NCI-H446 treated with DMSO at 0.1 percent for 48 hours (cell line): ENCODE measurements at places on chromosomes 16 and 17.

DNA sequence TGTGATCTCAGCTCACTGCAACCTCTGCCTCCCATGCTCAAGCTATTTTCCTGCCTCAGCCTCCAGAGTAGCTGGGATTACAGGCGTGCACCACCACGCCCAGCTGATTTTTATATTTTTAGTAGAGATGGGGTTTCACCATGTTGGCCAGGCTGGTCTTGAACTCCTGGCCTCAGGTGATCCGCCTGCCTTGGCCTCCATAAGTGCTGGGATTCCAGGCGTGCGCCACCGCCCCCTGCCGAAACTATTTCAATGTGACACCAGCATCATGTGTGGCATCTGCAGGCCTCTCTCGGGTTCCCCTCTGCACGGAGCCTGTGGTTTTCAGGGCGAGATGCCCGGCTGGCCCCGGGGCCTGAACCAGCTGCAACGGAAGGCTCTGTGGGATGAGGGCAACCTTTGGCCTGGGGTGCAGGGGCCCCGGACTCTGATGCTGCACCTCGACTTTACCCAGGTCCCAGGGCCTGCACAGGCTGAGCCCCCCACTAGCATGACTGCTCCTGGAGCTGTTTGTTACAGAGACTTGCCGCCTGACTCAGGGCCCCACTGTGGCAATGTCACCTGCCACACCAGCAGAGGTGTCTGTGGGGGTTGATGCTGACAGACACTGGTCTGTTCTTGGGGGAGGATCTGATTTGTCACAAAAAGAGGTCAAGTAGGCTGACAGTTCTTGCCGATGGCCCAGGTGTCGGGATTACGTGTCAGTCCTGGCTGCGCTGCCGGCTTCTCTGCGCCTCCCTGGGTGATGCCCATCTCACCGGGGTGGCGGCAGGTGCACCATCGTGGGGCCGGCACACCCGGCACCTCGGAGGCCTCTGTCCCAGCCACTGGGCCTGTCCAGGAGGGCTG is 8.6 kb upstream of the TEX19 start:
- DNase-seq: no peak

- DNase-seq: no peak
These were observed 148.7 kb upstream of the ZFHX3 start for GRCh38 chr16:73196670-73197069.

GRCh38 chr16:51655249-51655648 is 504.2 kb upstream of the SALL1 start:
- DNase-seq: no peak

DNA sequence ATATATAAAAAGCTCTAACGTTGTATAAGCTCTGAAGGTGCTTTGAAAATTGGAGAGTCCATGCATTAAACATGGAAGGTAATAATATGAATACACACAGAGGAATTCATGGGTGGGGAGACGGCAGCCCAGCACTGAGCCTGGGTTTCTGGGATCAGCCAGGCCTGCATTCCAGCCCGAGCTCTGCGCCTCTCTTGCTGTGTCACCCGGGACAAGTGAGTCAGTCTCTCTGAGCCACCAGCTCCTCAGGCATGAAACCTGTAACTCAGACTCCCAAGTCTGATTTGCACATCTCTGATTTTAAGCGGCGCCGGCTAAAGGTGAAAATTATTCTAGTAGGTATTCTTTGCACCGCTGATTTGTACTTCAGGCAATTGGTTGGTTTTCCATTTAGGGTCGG is 238.8 kb downstream of the MRTFB start:
- DNase-seq: no peak

DNA sequence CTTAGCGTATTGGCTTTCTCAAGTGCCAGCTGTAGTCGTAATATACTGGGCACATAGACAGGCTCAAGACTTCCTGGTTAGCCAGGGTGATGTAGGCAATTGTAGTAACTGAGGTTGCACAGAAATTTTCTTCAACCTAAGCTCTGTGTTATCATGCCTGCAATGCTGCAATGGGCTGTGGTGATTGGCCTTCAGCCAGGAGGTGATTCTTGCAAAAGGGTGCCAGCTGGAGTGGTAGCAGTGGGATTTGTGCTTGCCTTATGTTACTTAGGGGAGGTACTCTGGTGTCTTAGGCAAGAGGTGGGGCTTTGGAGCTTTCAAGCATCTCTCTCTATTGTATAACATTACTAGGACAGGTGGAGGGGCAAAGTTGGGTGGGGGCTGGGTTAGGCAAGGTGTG is 495.1 kb downstream of the CDH11 start:
- DNase-seq: peak; percentile 83

DNA sequence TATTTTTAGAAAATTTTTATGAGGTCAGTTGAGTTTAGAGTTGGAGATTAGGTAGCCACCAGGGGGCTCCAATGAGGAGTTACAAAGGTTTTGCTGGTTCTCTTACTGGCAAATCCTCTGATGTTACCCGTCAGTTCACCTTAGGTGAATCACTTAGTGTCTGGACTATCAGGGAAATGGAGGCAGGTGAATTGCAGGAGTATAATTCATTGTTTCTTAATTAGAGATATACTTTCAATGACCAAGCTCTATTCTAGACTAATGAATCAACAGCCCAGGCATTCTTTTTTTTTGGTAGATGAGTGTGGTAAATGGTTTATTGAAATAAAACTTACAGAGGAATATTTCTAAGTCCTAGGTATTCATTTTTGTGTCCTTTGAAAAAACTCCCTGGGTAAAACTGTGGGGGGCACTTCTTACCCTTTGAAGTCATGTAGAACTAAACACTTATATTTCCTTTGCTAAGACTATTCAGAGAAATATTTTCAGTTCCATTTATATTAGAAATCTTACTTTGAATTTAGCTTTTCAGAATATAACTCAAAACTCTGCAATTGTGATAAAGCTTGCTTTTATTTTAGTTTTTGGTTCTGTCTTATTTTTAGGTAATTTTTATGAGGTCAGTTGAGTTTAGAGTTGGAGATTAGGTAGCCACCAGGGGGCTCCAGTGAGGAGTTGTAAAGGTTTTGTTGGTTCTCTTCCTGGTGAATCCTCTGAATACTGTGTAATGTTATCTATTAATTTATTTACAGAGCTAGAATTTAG is 17.7 kb downstream of the PSMD11 start:
- DNase-seq: peak; percentile 7

DNA sequence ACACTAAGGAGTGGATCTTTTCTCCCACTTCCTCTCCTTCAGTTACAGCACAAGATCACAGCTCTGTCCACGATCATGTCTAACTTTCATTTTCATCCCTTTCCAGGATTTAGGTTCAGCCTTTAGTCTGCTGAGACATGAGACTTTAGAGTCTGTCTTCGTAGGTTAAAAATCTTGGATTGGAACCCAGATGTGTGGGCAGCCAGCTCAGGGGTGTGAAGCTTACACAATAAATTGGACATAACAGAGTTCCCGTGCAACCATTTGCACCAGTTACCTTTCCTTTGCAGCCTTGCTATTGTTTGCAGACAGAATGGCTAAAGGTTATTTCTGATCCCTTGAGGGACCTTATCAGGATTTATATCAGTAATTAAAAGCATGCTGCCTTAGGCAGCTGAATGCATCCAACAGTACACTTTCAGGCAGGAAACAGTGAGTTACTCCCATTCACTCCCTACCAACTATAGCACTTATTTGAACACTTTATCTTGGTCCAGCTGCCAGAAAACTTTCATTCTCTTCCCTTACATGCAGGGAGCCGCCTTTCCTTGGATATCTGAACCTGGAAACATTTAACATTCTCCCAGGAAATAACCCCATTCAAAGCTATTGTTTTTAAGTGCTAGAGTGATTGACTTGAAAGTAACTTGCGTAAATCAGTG is 87.3 kb downstream of the TMEM100 start:
- no peak for DNase-seq

GRCh38 chr16:57635266-57636097 is 7.1 kb downstream of the ADGRG1 start:
- DNase-seq: no peak

DNA sequence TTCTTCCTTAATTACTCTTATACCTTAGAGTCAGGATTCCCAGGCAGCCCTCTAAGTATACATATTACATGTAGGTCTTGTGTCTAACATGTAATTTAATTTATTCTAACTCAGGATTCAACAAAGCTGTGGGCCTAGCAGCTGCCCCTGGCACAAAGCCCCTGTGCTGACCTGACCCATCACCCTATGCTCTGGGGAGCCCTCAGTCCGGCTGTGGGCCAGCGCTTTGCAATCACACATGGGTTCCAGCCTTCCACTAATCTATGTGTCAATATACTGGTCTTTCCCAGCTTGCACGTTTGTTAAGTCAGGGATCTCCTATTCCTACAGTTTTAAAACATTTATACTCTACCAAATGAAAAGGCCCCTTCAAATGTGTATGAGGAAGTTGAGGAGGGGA is 62.7 kb upstream of the SREBF1 start:
- no peak for DNase-seq

- DNase-seq: peak; percentile 67
These were observed 22.9 kb downstream of the PRCD start for GRCh38 chr17:76562734-76563148.

DNA sequence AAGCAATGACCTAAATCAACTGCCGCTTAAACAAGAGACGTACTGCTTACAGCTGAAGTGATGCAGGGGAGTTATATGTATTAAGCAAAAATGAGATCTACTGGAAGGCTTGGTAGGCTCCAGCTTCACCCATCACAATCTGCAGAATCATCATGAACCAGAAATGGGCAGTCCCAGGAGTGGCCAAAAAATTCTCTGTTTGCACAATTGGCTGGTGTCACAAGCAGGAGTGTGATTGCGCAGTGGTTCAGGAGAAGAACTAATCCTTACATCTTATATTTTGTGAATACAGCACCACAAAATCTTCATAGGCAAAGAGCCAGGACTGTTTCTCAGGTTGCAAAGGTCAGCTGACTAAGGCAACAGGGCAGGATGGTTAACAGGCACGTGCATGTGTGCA is 75.9 kb downstream of the CES1 start:
- DNase-seq: no peak

- DNase-seq: no peak
These were observed 7.7 kb downstream of the ITGAM start for GRCh38 chr16:31267332-31268032.

DNA sequence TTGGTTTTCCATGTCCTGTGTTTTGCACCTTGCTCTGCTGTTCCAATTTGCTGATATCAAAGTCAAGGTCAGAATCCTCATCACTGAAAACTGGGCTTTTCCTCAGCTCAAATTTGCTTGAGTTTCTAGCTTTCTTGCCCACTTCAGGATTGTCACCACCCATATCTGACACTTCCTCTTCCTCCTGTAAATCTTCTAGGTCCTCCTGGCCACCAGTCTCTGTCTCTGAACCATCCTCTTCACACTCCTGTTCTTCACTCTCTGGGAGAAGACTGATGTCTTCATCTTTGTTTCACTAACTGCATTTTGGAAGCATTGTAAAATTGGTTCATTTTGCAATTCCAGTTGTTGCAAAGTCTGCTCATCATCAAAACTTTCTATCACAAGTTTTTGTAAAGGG is 63.4 kb upstream of the RBL2 start:
- no peak for DNase-seq

GRCh38 chr17:42781639-42782165 is 1.3 kb downstream of the WNK4 start:
- no peak for DNase-seq

DNA sequence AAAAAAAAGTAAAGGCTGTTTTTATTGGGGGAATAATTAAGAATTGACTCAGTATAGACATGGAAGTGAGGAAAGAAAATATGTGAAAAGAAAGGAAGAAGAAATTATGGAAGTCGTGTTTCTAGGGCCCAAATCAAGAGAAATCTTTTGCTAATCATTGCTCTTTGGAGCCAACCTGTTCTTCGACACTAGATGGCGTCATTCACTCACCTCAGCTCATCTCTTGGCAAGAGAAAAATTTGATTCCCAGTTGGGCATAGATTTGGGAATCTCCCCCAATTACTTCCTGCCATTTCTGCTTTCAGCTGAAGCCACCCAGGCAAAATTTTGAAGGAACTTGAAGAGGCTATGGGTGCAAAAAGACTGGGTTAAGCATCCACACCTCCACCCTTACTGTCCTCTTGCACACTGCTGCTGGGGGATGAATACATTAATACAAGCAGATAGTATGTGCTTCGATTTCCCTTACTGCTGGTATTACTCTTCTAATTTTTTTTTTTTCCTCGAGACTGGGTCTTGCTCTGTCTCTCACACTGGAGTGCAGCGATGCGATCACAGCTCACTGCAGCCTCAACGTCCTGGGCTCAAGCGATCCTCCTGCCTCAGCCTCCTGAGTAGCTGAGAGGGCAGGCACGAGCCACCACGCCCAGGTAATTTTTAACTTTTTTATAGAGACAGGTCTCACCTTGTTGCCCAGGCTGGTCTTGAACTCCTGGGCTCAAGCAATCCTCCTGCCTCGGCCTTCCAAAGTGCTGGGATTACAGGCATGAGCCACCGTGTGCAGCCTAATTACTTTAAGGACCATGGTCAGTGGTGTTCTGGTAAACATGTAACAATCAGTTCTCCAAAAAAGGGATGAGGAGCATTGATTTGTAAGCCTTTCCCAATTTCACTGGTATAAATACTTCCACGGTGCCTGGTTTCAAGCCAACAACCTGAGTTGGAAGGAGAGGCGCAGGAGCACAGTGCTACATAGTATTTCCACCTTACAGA is 13.5 kb downstream of the PSMD7 start:
- no peak for DNase-seq

DNA sequence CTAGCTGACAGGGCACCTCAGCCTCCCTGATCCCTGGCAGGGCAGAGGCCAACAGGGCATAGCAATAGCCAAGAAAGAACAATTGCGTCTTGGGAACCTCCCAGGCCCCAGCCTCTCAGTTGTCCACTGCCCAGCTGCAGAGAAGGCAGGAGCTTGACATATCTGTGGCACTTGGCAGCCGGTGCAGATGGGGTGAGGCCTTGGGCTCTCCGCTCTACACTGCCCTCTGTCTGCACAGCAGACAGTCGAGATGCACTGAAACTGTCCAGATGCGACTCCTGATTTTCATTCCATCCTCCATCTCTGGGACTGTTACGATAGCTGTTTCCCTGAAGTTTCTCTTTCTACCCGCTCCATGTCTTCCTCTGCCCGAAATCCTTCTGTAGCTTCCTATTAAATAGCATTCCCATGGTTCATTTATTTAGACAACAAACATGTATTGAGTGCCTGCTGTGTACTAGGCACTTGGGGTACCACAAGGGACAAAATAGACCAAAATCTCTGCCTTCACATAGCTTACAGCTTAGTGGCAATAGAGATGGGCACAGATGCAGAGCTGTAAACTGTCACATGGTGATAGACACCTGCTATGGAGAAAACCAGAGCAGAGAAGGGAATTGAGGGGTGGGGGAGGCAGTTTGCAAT is 3.3 kb downstream of the POLR3E start:
- no peak for DNase-seq

GRCh38 chr16:54193665-54194333 is 92.8 kb downstream of the IRX3 start:
- DNase-seq: peak; percentile 17
